Stimulated activated CD4-positive, alpha-beta T cell treated with anti-CD3 and anti-CD28 coated beads, Interleukin-12 subunit alpha, Interleukin-12 subunit beta, amount 100 ng/mL, for 24 hours (primary cell): ENCODE measurements at places on chromosomes 7 and 10.

GRCh38 chr10:63964406-63964805 is 443.2 kb downstream of the REEP3 start:
- no peak for DNase-seq

- no peak for DNase-seq
These were observed 107.8 kb downstream of the RAB18 start for GRCh38 chr10:27611744-27612550.

DNA sequence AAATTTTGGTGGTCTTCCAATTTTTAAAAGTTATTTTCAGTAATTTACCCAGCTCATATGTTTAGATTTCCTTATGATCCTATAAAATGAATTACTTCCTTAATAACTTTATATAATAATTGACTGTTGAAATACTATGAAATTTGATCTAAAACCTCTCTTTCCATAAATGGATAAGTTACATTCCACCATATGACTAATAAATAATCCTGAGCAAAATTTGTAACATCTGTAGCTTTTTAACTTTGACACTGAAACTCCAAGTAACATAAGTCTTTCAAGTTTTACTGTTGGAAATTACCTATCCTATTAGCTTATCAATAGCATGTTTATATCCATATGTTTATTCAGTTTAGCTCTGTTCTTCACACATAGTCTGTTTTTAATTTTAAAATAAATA is 85.3 kb downstream of the HECTD2 start:
- no peak for DNase-seq

DNA sequence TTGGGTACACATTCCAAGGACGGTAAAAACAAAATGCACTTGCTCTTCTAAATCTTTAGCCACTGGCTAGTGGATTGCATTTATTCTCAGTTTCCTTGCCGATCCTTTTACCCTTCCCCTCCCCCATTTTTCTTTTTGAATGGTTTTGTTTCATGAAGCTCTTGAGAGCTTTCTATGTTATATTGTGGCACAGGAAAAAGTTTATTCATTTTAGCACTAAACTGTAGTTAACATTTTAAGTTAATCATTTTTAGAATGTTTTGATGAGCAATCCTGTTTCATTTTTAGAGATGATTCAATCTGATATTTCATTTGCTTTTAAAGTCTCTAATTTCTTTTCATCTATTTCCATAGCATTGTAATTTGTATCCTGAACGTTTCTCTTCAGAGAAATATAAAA is 24.0 kb downstream of the ZEB1 start:
- no peak for DNase-seq

- no peak for DNase-seq
These were observed 191.5 kb downstream of the DIP2C start for GRCh38 chr10:497898-498451.

- no peak for DNase-seq
These were observed 254.4 kb upstream of the CNTNAP2 start for GRCh38 chr7:145862212-145862611.

- DNase-seq = no peak
These were observed 179.1 kb downstream of the ZMYND11 start for GRCh38 chr10:314381-314780.

DNA sequence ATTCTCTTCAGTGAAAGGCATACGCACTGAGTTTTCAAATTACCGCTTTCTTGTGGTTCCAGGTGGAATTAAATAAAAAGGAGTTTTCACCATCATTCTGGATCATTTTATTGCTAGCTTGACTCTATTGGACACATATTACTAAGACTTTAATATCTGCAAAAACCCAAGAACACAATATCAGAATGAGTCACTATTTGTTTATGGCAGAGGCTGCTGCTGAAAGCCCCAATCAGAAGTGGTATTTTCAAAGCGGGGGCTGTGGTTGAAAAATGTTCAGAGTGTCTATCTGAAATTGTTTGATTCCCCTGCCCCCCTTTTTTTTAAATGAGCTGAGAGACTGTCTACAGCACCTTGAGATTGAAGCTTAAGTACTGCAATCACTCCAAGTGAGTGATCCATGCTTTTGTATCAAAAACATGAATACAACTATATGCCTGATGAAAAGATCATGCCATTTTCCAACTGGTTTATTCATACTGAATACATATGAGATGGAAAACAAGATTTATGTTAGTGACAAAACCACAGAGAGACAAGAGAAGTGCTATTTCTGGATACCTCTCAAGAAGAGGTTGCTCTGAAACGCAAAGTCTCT is 376.4 kb downstream of the HTR7 start:
- DNase-seq = no peak

- DNase-seq = no peak
These were observed 11.3 kb downstream of the SFMBT2 start for GRCh38 chr10:7399533-7399932.

- no peak for DNase-seq
These were observed 79.5 kb downstream of the PAX2 start for GRCh38 chr10:100824886-100825285.

GRCh38 chr7:18499407-18500177 is 4.0 kb downstream of the HDAC9 start:
- no peak for DNase-seq

- DNase-seq = no peak
These were observed 293.7 kb downstream of the FZD1 start for GRCh38 chr7:91557789-91558404.

- DNase-seq = no peak
These were observed 10.6 kb upstream of the TOMM7 start for GRCh38 chr7:22833113-22833855.

DNA sequence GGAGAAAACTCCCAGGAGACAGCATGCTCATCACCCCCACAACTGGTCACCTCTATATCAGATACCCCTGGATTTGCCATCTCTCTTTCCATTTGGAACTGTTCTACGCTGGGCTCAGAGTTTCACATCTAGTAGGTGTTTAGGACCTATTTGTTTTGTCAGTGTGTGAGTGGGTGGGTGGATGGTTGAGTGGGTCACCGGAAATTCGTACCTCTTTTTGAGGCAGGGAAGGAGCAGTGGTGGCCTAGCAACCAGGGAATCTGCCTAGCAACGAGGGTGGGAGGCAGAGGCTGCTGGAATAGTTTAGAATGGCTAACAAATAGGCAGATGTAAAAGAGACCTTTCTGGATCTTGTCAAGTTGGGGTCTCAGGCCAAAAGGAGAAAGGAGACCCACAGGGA is 23.2 kb upstream of the SLF2 start:
- no peak for DNase-seq
